ENCODE measurements at places on chromosomes 16 and 17.

- peak; percentile 19 for DNase-seq
These were observed 245.7 kb downstream of the PRKCA start for GRCh38 chr17:66548158-66548557.

DNA sequence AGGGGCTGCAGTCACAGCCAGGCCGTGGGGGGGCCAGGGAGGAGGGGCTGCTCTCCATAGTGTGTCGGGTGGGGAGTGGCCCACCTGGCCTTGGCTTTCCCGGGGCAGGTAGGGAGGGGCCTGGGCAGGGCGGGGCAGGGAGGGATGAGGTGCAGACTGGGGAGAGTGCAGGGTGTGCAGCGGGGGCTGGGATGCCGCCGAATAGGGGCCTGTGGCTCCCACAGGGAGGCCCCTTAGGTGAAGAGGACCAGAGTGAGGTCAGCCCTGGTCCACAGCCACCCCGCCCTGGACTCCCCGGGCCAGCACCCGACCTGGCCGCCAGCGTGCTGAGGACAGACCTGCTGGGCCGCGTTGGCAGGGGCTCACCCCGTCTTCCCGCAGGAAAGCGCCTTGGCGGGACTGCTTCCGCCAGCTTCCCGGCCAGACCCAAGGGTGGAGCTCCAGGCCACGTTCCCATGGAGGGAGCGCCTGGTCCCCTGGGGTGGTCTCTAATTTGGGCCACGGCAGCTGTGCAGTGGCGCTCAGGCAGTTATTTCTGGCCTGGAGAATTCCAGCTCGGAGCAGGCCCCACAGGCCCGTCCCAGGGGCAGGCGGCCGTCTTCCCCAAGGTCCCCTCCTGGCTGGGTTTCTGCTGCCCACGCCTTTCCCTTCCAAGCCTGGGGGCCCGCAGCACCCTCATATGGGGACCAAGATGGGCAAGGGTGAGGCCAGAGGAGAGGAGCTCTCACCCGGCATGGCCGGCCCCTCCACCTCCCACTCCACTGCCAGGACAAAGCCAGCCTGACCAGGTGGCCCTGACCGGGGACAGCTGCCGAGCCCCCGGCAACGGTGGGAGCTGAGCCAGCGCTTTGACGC lies 27.9 kb downstream of the CACNA1H start:
- no peak for DNase-seq

DNA sequence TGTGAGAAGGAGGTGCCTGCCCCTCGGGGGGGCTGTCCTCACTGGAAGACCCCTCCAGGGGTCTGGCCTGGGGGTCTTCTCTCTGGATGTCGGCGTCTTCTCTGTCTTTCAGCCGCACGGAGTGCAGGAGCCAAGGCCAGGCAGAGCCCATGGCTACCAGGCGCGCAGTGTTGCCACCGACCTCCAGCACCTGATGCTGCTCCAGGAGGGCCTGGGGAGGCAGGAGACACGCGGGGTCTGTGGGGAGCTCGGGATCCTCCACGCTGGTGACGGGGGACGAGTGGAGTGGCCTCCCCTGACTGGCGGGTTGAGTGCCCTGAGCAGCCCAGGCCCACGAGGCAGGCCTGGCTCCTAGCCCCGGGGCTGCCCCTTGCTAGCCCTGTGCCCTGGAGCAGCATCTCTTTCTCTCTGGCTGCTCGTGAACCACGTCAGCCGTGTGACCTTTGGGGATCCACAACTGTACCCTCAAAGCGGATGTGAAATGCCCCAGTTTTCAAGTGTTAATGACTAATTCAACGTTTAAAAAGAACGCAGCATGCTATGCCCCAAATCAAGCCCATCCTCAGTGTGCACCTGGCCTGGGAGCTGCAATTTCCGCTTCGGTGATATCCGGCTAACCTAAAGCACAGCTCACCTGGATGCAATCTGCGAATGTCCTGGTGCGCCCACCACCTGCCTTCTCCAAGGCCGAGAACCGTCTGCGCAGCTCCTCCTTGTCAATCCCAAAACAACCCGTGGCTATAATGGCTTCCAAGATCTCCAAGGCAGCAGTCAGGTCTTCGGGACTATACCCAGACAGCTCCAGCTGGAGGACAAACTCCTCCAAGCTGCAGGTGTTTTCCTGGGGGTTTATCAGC lies 62.9 kb downstream of the IL21R start:
- DNase-seq = no peak

GRCh38 chr17:40561294-40561870 lies 3.9 kb downstream of the CCR7 start:
- DNase-seq = no peak

GRCh38 chr17:30379903-30380381 lies 1.2 kb downstream of the CPD start:
- DNase-seq = no peak

GRCh38 chr17:34706029-34706428 lies 126.6 kb downstream of the TMEM132E start:
- DNase-seq = no peak

DNA sequence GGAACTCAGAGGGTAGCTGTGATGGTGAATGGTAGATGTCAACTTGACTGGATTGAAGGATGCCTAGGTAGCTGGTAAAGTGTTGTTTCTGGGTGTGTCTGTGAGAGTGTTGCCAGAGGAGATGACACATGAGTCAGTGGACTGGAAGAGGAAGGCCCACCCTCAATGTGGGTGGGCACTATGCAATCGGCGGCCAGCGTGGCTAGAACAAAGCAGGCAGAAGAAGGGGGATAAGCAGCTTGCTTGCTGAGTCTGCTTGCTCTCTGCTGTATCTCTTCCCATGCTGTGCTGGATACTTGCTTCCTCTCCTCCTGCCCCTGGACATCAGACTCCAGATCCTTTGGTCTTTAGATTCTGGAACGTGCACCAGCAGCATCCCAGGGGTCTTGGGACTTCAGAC lies 128.1 kb downstream of the AIPL1 start:
- DNase-seq = no peak

GRCh38 chr17:42997984-42998938 lies at the start of gene RPL27:
Gene RPL27 (plus strand): TSS chr17:42998419. CDS start chr17:42998751, 332 bp downstream.
- DNase-seq = peak; percentile 97

GRCh38 chr17:81309140-81309858 lies 14.2 kb upstream of the SLC38A10 start:
- DNase-seq = no peak

DNA sequence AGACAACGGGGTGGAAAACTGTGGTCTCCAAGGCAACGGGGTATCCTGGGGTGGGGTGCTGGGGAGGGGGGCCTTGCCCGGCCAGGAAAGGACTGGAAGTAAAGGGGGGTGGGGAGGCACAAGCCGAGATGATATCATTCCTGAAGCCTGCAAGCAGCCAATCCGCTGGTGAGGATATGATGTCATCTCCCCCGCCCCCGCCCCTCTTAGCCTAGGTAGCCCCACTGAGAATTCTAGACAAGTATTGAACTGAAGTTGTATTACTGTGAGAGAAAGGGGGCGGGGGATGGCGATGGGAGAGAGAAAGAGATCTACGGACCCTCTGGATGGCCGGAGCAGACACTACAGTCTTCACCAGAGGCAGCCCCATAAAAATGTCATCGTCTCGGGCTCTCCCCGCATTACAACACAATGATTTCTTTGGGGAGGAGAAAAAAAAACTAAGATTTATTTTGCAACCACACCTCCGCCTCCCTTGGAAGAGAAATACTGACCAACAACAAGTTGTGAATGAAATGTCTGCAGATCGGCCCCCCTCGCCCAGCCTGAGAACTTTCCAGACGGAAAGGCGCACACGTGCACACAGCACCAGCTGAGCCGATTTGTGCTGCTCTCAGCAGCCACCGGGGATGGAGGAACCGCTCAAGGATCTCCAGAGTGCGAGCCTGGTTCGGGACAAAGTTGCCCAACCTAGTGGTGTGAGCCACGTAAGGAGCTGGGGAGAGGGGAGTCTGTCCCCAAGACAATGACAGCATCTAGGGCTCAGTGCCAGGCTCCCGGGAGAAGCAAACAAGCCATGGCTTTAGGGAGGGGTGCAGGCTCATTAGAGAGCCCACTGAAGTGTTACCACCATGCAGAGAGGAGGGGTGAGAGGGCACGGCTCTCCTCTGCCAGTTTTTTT lies 222.1 kb downstream of the SOX9 start:
- DNase-seq = no peak

GRCh38 chr16:3654249-3654991 lies at the start of gene DNASE1:
Gene DNASE1 (plus strand): TSS chr16:3654691. CDS start chr16:3655374, 683 bp downstream.
- peak; percentile 32 for DNase-seq

GRCh38 chr16:70736465-70737376 lies 50.9 kb upstream of the MTSS2 start:
- no peak for DNase-seq

DNA sequence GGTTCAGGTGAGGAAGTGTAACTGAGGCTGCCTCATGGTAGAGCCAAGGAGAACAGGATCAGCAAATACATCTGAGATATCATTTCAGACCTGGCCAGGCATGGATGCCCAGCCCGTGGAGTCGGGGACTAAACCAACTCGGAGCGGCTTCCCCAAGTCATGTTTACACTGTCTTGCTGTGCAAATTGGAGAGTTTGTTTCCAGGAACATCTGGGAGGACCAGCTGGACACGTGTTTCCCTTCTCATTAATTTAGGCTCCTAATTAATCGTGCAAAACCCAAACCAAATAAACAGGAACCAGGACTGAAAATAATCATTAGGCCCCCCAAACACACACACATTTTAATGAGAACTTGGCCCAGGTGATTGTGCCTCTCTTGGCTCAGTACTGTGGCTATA lies 70.9 kb upstream of the SALL1 start:
- DNase-seq = no peak

- no peak for DNase-seq
These were observed 11.7 kb downstream of the PECAM1 start for GRCh38 chr17:64378890-64379354.

GRCh38 chr17:49842371-49842770 lies 5.5 kb downstream of the TAC4 start:
- DNase-seq = no peak

- no peak for DNase-seq
These were observed 86.3 kb upstream of the CACNG5 start for GRCh38 chr17:66748578-66748977.

GRCh38 chr17:35244341-35245195 lies 1.7 kb downstream of the SLFN5 start:
- peak; percentile 89 for DNase-seq

DNA sequence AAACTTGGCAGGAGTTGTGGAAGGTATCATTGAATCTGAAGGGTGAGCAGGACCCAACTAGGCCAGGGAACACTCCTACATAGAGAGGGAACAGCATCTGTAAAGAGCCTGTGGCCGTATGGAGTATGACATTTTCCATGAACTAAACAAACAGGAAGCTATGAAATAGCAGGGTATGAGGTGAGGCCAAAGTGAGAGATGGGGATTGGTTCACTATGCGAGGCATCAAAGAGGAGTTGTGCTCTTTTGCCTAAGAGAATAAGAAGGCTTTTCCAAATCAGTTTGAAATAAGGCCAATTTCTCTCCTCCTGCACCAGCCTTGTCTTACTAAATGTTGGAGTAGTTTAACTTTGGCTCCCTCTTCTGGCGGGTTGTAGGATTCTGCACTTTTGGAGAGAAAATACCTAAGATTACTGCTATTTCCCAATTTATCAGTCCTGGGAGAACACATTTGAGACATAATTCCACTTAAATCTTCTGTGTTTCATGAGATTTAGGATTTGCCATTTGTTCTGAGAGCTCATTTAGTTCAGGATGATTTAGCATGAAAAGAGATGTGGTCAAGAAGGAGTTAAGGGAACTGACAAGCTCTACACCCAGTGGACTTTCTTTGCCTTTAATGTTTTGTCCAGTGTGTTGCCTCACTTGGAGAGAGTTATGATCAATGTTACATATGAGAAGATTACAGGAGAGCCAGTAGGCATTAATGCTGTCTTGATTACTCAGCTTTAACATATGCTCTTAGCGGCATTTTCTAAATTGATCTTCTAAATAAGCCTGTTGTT lies 55.4 kb downstream of the TNRC6C start:
- DNase-seq = peak; percentile 12

DNA sequence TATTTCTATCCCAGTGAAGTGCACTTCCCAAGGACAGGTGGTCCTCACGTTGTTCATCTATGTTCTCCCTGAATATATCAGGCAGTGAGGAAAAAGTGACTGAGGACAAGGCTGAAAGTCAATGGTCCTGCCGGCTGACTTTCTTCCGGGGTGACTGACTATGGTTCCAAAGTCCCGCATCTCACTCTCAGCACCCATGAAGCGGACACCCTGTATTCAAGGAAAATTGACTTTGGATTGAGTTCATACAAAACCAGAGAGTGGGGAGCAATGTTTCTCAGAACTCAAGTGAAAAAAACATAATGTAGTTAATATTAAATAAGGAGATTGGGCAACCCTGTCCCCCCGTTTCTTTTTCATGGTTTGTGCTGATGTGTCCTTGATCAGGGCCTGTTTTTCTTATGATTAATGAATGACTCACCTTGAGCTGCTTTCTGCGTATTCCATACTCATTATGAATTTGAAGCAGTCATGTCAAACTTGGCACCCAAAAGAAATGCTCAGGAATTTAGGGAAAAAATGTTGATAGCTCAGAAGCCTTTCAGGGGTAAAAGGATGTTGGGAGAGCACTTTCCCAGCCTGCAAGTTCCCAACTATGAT lies 184.0 kb downstream of the CYLD start:
- no peak for DNase-seq

DNA sequence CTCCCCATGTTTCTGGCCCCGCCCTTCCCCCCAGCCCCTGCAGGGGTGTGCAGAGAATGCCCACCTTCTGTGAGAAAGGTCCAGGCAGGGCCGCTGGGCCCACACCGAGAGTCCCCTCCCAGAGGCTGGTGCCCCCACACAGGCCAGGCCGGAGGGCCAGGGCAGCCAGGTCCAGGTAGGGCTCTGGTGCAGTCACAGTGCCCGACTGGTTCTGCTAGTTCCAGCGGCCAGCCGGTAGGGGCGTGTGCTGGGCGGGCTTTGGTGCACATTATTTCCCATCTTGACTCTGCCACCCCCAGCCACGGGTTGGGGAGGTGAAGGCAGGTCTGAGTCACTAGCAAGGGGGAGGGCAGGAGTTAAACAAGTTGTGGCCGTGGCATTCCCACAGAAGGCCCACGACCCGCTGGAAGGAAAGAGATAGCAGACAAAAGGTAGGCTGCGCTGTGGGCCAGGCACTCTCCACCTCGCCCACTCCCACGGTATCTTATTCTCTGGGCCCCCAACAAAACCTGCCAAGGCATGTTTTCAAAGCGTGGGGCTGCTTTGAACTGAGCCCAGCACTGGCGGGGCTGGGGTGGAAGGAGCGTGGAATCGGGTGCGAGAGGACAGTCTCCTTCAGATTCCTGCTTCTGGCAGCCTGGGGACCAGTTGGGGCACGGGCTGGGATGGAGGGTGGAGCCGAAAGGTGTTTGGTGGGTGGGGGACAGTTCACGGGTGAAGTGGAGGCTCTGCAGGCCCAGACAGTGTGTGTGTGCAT lies 1.9 kb downstream of the EPN3 start:
- no peak for DNase-seq

DNA sequence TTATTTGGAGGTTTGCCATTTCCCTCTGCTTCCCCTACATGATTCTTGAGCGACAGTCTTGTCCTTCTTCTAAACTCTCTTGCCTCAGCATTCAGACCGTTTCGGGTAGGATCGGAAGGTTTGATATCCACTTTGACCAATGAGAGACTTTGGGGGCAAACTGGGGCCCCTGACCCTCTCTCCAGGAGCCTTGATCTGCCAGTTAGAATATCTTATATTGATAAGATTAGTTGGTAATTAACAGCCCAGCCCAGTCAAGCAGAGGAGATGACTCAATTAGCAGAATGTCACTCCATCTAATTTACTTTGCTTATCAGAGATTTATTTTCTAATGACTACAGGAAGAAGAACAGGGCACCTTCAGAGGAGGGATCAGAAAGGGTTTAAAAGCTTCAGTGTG lies 532.8 kb downstream of the XYLT1 start:
- DNase-seq = no peak

Data from stimulated activated CD4-positive, alpha-beta T cell treated with anti-CD3 and anti-CD28 coated beads, Interleukin-12 subunit alpha, Interleukin-12 subunit beta, amount 100 ng/mL, for 48 hours (primary cell).